ENCODE measurements at places on chromosomes 7 and 10. TPM values are rescaled to one million over a fixed set of nuclear protein-coding genes. Genes with fewer than 3 reads are reported as not detected.

NCF1 gene
- polyA plus RNA-seq: 1.4 TPM

TCF7L2 gene
- 11.9 TPM for polyA plus RNA-seq

- peak; percentile 48 for DNase-seq
Measured at GRCh38 chr7:50782375-50783208, at the start of gene GRB10. GRB10 (minus strand) TSS chr7:50782896; CDS start chr7:50732322, 50,574 bp downstream.

HOXA11 gene
- polyA plus RNA-seq: not detected

WIPF3 gene
- polyA plus RNA-seq: 1.1 TPM

Measured in heart right ventricle (tissue), 16 donors.